ENCODE measurements at places on chromosomes 12 and 14.

DNA sequence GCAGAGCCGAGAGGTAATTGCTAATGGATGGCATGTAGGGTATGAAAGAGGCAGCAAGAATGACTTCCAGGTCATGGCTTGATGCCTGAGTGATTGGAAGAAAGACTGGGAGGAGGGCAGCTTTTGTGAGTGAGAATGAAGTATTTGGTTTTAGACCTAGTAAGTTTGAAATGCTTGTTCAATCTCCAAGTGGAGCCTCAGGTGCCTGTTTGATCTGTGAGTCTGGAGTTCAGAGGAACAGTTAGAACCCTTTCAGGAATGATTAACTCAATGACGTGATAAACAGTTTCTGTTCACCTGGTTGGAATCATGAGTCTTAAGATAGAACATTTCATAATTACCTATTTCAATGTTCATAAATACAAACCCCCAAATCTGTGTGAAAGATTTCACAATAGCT is 10.4 kb downstream of the KCNJ8 start:
- DNase-seq, result no peak

GRCh38 chr12:95215949-95216348 is 1.3 kb downstream of the FGD6 start:
- DNase-seq, result no peak

DNA sequence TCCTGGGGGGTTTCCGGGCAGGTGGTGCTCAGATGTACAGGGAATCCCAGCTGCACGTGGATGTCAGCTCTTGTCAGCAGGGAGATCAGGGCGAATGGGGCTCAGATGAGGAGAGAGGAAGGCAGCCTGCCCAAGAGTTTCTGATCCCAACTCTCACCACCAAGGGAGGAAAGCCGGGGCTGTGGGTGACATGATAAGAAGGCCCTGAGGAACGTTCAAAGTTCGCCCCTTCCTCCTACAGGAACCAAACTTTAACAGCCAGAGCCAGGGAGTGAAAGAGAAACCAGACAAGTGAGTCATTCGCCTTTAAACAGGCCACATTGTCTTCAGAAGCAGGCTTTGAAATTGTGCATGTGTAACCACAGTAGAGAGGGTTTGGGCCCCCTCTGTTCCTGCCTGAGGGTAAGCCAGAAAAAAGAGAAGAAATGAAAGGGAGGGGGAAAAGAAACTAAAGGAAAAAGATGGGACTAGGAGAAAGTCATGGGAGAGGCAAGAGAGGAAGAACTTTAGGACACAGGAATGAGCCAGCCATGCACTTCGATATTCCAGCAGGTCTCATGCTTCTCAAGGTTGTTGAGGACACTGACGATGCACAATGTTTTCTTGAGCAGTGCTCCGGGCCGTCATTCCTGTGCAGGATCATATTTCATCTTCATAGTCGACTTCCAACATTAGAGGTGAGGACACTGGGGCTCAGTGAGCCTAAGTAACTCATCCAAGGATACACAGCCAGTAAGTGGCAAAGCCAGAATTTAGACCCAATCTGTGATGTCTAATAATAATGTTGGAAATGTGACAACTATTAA is 691.4 kb upstream of the TBX3 start:
- DNase-seq, result no peak

DNA sequence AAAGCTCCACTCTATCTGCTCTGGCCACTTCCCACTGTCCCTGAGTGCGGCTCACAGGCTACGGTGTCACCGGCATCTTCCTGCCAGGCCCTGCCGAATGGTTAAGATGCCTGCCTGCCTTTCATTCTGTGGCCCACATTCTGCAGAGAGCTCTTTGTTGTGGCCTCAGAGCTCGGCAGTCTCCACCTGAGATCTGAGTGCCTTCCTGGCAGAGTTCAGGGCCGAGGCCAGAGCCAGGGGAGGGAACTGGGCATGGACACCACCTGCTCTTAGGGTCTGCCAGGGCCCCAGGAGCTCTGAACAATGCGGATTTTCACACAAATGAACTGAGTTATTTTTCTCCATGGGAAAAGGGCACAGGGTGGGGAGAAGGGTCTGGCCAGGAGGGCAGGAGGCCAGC is 127.2 kb downstream of the RBM19 start:
- DNase-seq, result no peak

DNA sequence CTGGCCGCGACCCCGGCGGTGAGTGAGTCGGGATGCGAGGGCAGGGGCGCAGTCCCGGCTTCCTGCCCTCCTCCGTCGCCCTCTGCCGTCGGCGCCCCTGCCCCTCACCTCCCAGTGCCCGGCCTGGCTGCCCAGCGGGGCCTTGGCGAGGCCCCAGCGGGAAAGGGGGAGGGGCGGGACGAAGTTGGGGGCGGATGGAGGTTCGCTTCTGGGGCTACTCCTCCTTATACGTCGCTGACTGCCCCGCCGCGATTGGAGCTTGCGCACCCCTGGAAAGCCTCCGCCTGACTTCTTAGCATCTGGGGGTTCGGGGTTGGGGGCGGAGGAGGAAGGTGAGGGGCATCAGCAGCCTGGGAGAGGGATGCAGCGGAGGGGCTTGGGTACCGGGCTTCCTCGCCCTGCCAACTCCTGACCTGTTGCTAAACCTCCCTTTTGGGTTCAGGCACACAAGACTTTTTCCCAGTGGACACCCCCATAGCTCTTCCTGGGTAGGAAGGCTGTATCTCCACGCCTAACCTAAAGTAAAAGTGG is 406 bp downstream of the TMEM263 start:
- DNase-seq, result peak; percentile 26

DNA sequence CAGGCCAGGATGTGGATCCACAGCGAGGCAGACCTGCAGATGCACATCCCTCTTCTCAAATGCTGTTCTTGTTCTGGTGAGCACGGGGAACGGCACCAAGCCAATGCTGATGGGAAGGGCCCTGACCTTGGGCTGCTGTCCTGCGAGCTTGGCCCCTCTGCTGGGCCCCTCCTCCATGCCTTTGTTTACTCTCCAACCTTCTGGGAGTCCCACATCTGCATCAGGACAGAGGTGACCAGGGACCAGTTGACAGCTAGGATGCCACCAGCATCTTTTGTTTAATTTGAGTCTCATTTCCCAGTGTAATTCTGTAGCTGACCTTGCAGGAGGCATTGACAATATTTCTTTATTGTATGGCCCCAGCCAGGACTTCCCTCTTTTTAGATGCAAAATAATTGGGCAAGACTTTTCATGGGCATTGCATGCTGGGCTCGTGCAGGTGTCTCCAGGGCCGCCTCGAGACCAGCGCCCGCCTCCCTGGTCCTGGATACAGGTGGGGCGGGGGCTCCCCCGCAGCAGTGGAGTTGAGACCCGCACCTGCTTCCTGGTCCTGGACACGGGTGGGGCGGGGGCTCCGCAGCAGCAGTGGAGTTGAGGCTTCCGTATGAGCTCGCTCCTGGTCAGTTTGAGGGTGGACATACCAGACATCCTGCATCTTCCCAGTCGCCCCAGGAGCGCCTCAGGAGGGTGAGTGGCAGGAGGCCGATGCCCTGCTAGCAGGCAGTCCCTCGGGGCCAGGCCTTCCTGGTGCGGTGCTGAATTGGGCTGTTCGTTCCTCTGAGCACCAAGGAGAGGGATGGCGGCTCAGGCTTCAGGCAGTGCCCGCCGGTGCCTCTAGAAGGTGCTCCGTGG is 11.4 kb downstream of the PACS2 start:
- no peak for DNase-seq

DNA sequence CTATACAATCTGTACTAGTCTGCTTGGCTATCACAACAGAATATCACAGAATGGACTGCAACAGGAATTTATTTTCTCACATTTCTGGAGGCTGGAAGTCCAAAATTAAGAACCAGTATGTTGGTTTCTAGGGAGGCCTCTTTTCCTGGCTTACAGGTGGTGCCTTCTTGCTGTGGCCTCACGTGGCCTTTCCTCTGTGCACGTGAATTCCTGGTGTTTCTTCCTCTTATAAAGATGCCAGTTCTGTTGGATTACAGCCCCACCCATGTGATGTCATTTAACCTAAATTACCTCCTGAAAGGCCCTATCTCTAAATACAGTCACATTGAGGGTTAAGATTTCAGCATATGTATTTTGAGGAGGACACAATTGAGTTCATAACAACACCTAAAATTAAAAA is 32.1 kb upstream of the C2CD5 start:
- no peak for DNase-seq

GRCh38 chr12:84825149-84825548 is 87.5 kb downstream of the SLC6A15 start:
- DNase-seq, result no peak

DNA sequence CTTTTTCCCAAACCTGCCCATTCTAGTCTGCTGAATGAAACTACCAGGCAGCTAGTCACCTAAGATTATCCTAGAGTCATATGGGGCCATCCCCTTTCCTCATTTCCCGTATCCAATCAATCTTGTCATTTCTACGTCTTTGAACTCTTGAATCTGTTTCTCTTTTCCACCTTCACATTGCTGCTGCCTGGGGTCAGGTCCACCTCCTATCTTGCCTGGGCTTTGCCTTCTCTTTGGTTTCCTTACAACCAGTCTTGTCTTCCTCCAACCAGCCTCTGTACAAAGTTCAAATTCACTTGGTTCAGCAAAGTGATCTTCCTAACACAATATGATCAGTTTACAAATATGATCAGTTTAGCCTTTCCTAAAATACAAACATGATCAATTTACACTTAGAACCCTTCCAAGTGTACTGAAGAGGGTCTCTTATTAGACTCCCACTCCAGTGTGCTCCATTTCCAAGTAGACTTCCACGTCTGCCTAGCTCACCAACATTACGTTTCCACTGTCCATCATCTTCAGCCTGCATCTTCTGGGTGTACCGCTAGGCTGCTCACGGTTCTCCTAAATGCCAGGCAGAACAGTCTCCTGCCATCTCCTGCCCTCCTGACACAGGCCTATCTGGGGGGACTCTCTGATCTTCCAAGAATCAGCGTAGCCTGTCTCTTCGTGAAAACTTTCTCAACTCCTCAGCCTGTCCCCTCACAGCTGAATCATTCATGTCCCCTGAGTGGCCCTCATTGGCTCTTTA is 4.1 kb upstream of the ACVR1B start:
- DNase-seq, result no peak

DNA sequence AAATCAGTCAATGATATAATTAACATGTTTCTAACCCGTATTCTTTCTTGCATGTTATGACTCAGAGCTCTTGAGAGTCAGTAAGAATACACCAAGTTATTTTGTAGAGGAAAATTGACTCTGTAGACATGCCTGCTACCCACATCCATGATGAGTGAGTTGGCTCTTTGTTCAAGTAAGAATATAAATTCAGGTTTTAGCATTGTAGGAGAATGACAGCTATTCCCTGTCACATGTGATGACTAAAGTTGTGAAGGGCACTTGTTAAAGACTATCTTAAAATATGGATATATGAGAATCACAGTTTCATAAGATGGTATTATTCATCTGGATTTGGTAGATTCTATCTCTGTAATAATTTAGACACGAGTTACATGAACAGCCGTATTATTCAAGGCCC is 209.1 kb downstream of the CCDC59 start:
- no peak for DNase-seq

- no peak for DNase-seq
Observed at GRCh38 chr14:66043921-66044320, 442.2 kb upstream of the CCDC196 start.

- no peak for DNase-seq
Observed at GRCh38 chr14:22391908-22392565, 197.0 kb downstream of the DAD1 start.

- no peak for DNase-seq
Observed at GRCh38 chr12:65755596-65755978, 68.7 kb upstream of the HMGA2 start.

DNA sequence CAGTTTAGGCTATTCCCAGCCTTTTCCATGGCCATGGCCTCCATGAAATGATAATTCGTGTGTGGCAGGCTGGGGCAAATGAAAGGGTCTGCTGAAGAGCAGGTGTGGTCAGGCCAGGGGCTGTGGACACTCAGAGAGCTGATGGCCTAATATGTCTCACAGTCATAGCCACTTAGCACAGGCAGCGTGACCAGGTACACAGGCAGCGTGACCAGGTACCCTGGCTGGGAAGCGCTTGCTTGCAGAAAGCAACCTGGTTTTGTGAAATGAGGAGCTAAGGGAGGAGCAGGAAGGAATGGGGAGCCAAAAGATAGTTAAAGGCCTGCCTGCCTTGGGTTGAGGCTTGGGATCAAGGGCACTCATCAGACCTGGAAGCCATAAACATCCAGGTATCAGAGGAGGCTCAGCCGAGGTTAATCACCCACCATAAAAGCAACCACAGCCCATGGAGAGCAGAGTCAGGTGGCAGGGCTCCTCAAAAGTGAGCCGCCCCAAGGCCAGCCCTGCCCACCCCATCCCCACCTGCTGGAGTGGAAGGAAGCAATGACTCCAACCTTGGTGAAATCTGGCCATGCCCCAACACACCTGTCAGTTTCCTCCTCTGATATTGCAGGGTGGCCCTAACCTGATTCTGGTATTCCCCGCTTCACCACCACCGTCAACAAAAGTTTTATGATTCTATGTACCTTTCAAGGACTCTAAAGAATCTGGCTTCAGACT is 8.0 kb upstream of the KRT8 start:
- DNase-seq, result no peak

- no peak for DNase-seq
Observed at GRCh38 chr14:95374239-95374997, 54.7 kb upstream of the CLMN start.

DNA sequence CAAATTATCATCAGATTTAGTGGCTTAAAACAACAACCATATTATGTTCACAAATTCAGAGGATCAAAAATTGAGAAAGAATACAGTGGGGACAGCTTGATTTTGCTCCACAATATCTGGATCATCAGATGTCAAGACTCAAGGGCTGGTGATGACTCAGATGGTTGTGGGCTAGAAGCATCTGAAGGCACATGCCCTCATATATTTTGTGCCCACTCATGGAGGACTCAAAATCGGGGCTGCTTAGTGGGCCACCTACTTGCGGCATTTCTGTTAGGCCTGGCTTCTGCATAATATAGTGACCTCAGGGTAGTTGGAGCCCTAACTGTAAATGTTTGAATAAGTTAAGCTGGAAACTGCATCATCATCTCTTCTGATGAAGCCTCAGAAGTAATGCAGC is 584.5 kb downstream of the SLC16A7 start:
- DNase-seq, result no peak

- no peak for DNase-seq
Observed at GRCh38 chr14:103897075-103897947, 30.9 kb upstream of the TDRD9 start.

- no peak for DNase-seq
Observed at GRCh38 chr14:105337966-105338741, 23.6 kb downstream of the PACS2 start.

DNA sequence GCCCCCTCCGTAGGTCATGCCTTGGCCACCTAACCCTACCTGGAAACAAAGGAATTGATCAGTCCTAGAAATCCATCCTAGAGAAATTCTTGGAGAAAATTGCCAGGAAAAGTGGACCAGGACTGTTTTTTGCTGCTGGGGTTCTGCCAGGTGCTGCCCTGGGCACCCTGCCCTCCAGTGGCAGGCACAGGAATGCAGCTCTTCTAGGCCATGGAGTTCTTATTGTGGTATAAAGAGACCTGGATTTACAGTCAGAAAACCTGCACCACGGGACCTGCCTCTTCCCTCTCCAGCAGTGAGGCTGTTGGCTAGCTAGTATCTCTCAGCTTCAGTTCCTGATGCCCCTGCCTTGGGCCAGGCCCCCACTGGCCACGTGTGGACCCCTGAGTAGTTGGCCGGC is 59.7 kb downstream of the SLC24A4 start:
- DNase-seq, result no peak

- no peak for DNase-seq
Observed at GRCh38 chr14:49483268-49483667, 102.9 kb downstream of the RPS29 start.

- DNase-seq, result no peak
Observed at GRCh38 chr14:77640756-77641533, 24.5 kb upstream of the SPTLC2 start.

Data from stimulated activated CD8-positive, alpha-beta memory T cell treated with anti-CD3 and anti-CD28 coated beads, Interleukin-15, amount 100 ng/mL, for 24 hours (primary cell).